ENCODE measurements at places on chromosomes 7 and 10.

GRCh38 chr7:71414490-71414889, 282.5 kb downstream of the GALNT17 start:
- no peak for DNase-seq

DNA sequence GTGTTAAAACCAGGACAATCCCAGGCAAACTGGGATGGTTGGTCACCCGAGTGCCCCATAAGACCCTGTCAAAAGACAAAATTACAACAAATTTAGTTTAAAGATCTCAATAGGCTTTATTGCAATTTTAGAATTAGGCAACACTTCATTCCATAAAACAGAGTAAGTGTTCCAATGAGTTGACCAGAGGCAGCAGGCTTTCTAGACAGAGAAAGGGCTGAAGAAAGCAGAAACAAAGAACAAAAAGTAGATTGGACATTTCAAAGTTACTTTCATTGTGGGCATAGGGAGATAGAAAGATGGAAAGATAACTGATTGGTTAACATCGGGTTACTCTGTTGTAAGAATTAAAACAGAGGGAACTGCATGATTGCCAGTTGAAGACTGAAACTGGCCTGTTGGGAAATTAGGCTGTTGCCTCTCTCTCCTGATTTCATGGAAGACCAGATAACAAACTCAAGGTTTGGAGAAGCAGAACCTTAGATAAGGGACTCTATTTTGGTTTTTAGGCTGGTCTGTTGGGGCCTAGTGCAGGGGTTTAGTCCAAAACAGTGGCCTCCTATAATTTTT, 36.3 kb downstream of the ENTPD1 start:
- no peak for DNase-seq

- peak; percentile 40 for DNase-seq
These were observed 18.7 kb upstream of the CBLL1 start for GRCh38 chr7:107725138-107725740.

DNA sequence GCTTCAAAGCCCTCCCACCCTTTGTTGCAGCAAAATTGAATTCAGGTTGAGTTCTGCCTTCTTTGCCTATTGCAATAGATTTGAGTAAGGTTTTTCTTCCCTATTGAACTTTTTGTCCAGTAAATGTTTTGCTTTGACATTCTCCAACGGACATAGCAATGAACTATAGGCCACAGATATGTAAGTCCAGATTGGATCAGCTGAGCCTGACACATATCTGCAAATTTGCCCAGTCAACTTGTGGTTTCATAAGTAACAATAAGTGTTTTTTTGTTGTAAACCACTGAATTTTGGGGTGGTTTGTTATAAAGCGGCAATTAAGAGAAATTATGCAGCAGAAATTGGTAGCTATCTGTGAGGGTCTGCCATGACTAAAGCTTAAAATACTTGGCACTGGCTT, 332.1 kb upstream of the SORCS1 start:
- no peak for DNase-seq

GRCh38 chr7:148761499-148762278, 63.0 kb downstream of the CUL1 start:
- no peak for DNase-seq

DNA sequence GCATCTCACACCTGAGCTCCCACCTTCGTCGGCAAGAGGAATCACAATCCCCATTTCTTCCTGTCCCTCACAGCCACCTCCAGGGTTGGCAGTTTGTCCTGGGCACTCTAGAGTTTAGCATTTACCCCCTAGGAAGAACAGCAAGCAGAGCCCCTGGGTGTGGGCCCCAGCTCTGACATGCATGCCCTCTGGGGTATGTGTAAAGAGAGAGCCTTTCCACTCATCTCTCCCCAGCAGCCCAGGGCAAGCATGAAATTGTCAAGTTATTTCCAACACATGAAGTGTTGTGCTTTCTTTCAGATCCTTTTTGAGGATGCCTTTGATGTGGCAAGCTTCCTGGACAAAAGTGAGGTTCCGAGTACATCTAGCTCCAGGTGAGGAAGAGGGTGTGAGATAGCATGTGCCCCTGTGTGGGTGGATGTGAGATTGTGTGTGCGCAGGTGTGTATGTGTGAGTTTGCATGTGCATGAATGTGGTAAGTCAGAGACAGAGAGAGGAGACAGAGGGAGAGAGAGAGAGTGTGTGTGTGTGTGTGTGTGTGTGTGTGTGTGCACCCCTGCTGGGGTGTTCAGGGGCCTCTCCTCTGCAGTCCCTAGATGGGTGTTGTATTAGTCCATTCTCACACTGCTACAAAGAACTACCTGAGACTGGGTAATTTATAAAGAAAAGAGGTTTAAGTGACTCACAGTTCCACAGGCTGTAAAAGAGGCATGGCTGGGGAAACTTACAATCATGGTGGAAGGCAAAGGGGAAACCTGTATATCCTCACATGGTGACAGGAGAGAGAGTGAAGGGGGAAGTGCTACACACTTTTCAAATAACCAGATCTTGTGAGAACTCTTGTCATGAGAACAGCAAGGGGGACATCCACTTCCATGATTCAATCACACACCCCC, 18.1 kb downstream of the STRA8 start:
- DNase-seq = no peak

Measured in activated CD4-positive, alpha-beta T cell treated with anti-CD3 and anti-CD28 coated beads for 24 hours (primary cell).